ENCODE measurements at places on chromosomes 12 and 14. TPM values are rescaled to one million over a fixed set of nuclear protein-coding genes. Genes with fewer than 3 reads are reported as not detected.

DNA sequence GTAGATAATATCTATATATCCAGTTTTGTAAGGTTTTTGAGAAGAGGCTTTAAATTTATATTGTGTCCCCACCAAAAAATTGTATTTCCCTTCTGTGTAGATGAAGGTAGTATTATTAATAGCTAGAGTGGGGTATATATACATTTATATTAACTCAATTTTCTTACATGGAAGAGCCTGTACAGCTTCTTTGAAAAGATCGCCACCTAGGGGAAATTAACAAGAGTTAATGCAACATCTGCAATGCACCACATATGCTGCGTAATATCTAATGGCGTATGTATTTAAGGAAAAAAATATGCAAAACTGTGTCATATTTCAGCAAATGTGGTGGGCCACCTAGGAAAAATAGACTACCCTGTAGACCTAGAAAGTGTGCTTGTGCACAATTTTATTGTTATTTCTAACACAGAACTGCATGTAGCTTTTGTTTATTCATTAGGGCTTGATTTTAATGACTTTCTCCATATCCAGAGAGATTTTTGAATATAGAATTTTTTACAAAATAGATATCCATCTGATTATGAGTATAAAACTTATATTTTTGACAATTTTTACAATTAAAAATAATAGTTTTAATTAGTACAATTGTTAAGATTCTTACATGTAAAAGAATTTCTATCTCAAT, 14.0 kb downstream of the CCER1 start:
- H3K4me3 ChIP-seq: no peak overlapping the region
- DNase-seq: peak; percentile 76
- H3K27me3 ChIP-seq: no peaks in the 10 kb centered on the region
- peaks cover 4% of the 10 kb centered on the region for H3K4me1 ChIP-seq
- H3K36me3 ChIP-seq: no peaks in the 10 kb centered on the region

DNA sequence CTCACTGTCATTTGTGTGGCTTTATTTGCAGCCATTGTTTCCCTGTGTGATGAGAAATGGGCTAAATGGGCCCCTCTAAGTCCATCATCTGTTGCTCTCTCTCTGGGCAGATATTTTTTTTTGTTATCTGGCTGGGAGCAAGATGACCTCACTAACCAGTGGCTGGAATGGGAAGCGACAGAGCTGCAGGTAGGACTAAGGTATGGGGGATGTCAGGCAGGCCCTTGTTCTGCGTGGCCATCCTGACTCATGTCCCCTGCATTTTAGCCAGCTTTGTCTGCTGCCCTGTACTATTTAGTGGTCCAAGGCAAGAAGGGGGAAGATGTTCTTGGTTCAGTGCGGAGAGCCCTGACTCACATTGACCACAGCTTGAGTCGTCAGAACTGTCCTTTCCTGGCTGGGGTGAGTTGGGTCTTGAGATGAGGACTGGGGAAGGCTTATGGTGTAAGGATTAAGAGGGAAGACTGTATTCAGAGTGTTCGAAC, 1.3 kb downstream of the MARS1 start:
- peak overlapping the region; percentile 89 for H3K4me3 ChIP-seq
- peaks cover 6% of the 10 kb centered on the region for H3K4me1 ChIP-seq
- no peaks in the 10 kb centered on the region for H3K27me3 ChIP-seq
- H3K36me3 ChIP-seq: peaks cover 31% of the 10 kb centered on the region
- DNase-seq: peak; percentile 55

DNA sequence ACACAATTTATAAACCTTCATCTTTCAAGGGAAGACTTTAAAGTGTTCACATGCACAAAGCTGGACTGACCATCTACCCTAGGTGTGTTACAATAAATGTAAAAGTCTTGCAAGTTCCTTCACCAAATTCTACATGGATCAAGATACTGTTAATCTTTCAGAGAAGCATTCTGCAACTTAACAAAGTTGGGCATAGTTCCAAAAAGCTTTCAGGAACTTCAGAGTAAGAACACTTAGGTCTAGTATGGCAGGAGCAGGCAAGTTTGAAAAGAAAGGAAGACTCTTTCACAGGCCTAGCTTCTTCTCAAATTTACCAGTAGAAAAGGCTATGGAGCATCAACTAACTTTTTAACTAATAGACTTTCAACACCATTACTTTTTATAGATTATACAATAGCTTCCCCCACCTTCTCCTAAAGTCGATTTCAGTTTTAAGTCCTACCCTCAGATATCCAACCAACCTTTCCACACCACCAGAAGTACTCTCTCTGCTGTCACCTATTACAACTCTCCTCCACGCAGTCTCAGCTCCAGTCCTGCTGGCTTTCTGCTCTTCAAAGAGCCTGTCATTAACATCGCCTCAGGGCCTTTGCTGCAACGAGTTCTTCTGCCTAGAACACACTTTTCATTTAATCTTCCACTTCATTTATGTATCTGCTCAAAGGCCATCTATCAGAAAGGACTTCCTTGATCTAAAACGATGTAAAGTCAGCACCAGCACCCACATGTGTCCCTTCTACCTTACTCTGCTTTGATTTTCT, 333.9 kb downstream of the CEP128 start:
- H3K4me1 ChIP-seq: no peaks in the 10 kb centered on the region
- DNase-seq: no peak
- H3K4me3 ChIP-seq: no peak overlapping the region

GRCh38 chr12:54479421-54479820, 6.0 kb upstream of the GTSF1 start:
- H3K4me1 ChIP-seq: no peaks in the 10 kb centered on the region
- H3K27me3 ChIP-seq: peaks cover 1% of the 10 kb centered on the region
- no peak overlapping the region for H3K27ac ChIP-seq
- no peaks in the 10 kb centered on the region for H3K36me3 ChIP-seq
- no peak overlapping the region for H3K4me3 ChIP-seq

DNA sequence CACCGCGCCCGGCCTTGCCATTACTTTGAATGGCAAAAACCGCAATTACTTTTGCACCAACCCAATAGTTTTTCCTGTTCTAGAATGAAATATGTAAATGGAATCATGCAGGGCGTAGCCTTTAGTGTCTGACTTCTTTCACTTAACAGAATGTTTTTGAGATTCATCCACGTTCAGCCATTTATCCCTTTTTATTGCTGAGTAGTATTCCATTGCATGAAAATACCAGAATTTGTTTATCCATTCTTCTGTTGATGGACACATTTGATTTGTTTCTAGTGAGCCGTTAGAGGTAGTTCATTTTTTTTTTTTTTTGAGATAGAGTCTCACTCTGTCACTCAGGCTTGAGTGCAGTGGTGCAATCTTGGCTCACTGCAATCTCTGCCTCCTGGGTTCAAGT, 90.6 kb downstream of the SLC25A47 start:
- no peaks in the 10 kb centered on the region for H3K36me3 ChIP-seq
- H3K4me1 ChIP-seq: peaks cover 12% of the 10 kb centered on the region
- no peak overlapping the region for H3K27ac ChIP-seq

DNA sequence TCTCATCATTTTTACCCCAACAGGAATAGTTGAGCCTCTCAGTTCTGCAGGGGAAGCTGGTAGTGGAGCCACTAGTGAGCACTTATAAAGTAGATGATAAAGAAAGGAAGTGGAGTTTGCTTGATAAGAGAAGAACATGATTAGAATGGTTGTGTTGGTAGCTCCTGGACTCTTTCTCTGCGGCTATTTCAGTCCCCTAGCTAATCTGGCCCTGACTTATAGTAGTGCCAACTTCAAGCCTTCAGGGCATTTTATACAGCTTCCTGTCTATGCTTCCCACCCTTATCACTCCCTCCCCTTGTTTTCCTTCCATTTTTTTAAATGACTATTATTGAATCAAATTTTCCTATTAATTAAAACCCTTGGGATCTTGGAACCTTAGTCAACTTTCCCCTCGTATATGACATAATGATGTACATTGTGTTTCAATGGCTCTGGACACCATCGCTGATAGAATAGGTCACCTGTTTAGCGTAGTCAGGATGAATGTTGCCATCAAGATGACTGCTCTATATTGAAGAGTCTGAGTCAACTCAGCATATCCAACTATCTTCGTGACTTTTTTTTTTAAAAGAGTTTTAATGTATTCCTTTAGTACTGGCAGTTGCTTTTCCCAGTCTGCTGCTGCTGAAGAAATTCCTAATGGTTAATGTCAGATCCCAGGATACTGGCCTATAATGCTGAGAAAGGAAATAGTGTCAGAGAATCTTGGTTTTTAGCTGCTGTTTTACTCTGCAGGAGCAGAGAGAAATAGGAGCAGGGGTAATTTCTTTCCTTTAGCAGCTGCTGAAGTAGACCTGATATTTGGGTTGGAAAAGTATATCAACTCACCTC, 16.2 kb upstream of the PCNX1 start:
- H3K4me1 ChIP-seq: peaks cover 13% of the 10 kb centered on the region
- H3K27me3 ChIP-seq: no peaks in the 10 kb centered on the region
- no peak for DNase-seq
- H3K27ac ChIP-seq: no peak overlapping the region

Gene TAS2R9
- total RNA-seq: not detected

Gene AVPR1A
- total RNA-seq: not detected
